ENCODE measurements at places on chromosomes 6 and 20. TPM values are rescaled to one million over a fixed set of nuclear protein-coding genes. Genes with fewer than 3 reads are reported as not detected.

DNA sequence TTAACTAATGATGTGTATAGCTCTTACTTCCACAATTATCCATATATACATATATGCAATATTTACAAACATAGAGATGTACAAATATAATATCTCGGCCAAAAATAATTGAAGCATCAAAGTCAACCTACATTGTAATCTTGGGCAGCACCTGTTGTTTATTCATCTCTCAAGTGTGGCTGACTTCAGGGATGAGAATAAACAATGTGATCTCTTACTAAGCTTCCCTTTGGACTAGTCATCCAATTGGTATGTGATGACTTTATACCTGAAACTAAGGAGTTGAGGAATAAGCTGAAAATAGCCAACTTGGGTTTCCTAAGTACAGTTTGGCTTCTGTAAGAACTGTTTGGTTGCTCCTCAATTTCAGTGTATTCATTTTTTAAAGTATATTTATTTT is 256.6 kb downstream of the KHDC1L start:
- no peak for DNase-seq

GRCh38 chr6:106637051-106637716 is 7.8 kb downstream of the QRSL1 start:
- DNase-seq, result peak; percentile 77

- DNase-seq, result no peak
Observed at GRCh38 chr6:134657751-134658527, 292.0 kb downstream of the ALDH8A1 start.

DNA sequence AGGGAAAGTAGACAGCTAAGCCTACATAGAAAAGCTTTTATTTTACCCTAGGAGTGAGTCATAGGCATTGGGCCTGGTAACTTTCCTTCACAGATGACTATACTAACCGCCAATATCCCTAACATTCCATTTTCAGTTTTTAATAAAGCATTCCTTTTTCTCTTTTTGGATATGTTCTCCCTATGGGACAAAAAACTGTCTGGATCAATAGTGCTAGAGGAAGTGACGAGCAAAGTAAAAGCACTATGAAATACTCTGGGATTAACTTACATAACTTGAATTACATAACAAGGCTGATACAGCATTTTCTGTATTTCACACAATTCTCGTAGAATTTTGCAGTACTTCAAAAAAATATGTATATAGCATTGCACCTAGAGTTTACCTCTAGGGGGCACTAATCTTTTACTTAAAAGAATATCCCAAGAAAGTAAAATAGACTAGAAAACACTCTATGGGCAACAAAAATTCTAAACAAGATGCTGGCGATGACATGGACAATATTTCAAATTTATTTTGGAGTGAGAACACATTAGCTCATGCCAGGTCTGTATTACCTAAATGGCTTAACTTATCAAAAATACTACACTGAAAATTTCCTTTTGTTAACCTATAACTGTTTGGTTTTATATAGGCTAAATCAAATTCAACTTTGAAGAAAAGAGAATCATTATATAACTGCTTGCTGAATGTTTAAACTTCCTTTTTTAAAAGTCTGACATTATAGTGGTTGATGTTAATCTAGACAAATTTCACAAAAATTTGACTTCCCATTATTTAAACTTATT is 66.3 kb upstream of the DST start:
- DNase-seq, result peak; percentile 84

GRCh38 chr20:4932061-4932460 is 69.2 kb downstream of the SLC23A2 start:
- DNase-seq, result no peak

- DNase-seq, result no peak
Observed at GRCh38 chr6:142805042-142805441, 139.9 kb downstream of the HIVEP2 start.

- DNase-seq, result no peak
Observed at GRCh38 chr6:70586114-70586513, 19.4 kb downstream of the SDHAF4 start.

DNA sequence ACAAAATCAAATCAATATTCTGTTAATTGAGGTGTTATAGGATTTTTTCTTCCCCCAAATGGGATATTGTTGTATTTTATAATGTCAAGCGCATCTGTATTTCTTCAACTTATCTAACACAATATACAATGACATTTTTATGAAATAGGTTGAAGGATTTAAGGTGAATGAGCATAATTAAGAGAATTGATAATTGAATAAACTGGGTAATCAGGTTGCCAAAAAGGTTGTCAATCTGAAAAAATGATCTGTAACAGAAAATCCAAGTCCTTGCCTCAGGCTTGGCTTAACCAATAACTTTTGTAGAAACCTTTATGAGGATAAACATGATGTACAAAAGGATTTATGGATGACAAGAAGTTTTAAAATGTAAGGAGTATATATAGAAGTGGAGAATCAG is 1101.7 kb upstream of the EYS start:
- no peak for DNase-seq

GRCh38 chr20:51122931-51123658 is 100.2 kb upstream of the KCNG1 start:
- no peak for DNase-seq

GRCh38 chr6:119938752-119939151 is 589.2 kb upstream of the MAN1A1 start:
- DNase-seq, result no peak

DNA sequence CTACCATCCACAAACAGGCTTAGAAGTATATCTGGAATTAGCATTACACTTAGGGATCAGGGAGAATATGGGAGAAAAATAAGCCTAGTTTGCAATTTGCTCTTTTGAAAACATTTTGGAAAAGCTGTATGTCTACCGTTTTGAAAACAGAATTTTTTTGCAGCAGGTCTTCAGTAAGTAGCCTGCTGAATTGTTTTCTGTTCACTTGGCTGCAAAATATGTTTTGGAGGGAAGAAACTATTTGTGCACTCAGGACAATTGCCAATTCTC is 39.6 kb downstream of the ILRUN start:
- DNase-seq, result no peak

DNA sequence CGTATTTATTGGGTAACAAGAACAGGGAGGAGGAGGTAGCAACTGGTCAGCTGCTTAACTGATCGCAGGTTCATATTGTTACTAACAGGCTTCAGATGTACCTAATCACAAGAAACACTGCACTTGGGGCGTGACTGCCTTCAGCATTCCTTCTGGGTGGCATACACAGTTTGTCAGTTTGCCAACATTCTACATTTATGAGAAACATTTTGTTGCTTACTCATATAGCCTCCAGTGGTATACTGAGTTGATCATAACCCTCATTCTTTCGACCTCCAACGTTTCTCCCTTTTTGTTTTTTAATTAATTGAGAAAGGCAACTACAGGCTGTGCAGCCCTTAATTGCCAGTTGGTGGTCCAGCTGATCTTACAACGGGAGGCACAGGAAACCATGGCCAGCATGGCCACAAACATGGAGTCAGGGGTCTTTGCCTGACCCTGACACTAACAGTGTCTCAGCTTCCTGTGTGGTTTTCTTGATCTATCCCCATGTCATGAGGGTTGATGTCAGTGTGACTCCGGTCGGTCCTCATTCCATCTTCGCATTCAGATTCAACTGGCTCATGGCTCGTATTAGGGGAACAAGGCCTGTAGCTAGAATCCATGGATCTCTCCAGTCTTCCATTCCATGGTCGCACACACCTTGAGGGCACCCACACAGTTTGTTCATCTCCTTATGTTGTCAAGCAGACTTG is 9.4 kb downstream of the EPB41L2 start:
- DNase-seq, result no peak

DNA sequence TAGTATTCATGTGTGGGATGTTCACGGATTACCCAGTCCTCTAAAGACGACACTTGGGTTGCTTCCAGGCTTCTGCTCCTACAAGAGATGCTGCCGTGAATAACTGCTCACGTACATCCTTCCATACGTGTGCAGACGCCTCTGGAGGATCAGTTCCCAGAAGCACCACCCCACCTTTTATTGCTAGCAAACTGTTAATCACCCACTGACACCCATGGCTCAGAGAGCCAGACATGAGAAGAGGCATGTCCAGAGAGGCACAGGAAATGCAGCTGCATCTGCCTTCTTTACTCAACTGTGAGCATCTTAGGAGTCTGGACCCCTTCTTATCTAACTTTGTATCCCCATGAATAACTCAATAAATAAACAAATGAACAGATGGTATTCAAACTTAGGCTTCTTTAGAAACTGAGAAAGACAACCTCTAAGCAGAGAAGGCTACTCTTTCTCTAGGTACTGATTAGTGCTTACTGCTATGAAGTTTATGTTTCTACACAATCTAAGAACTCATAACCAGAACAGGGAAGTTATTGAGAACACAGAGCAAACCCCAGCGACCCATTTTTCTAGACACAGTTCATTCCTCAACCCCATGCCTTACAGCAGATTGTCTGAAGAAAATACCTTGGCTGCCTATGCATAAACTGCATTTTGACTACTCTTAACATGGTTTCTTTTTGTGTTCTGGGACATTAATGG is 228.7 kb upstream of the RREB1 start:
- no peak for DNase-seq

- DNase-seq, result no peak
Observed at GRCh38 chr6:151229401-151230276, 10.1 kb upstream of the AKAP12 start.

GRCh38 chr6:103215847-103216246 is 1643.9 kb downstream of the HACE1 start:
- no peak for DNase-seq

DNA sequence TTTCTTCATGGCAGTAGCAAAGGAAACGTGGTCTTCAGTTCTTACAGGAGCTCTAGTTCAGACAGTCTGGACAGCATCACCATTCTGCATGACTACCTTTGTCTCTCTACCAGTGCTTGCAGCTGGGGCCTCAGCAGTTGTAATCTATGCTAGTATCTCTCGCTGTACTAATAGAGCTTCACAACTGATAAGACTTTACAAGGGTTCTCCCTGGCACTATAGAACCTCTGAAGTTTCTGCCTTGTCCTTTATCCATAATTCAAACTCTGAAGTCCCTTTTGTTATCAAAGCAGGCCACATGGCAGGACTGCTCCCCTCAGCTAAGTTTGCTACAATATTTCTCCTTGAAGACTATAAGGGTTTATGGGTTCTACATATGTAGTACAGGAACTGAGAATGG is 842.1 kb upstream of the ADGRB3 start:
- no peak for DNase-seq

DNA sequence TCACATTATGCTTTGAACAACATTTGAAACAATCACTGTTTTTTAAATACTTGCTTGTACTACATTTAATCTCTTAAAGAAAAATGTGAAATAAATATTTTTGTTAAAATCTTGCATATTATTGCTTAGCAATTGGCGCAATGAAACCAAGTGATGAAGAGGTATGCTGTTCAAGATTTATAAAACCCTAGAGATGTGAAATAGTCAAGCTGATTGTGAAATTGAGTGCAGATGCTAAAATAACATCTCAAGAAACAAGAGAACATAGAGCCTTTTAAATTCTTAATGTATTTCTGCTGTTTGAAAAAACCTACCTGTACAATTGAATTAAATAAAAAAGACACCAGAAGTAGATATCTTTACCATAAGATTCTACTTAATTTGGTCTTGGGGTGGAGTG is 179.2 kb upstream of the MCHR2 start:
- no peak for DNase-seq

Gene PI16
- total RNA-seq, result 0.07 TPM

Gene OR2H2
- not detected for total RNA-seq

Gene TMC2
- total RNA-seq, result not detected

Gene IPCEF1
- not detected for total RNA-seq

Gene LY86
- 187 TPM for total RNA-seq

All from Karpas-422 (cell line).